ENCODE measurements at places on chromosomes 1 and 21.

DNA sequence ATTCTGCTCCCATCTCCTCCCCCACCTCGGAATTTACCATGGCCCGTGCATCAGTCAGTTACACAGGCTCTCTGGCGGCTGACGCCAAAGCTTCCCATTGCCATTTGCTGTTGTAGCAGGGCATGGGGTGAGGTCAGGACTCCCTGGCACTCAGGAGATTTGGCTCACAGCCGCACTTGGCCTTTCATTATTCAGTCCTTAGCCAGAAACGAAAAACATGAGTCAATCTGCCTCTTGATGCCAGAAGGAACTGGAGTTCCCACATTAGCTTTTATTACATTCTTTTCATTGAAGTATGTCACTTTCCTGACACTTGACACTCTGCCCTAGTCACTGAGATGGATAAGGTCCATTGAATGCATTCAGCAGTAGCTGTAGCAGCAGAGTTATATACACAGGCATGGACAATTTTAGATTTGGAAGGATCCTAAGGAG is 260.6 kb downstream of the CACNA1E start:
- DNase-seq = no peak
- H3K27ac ChIP-seq = no peak overlapping the region
- no peak overlapping the region for H3K4me3 ChIP-seq

DNA sequence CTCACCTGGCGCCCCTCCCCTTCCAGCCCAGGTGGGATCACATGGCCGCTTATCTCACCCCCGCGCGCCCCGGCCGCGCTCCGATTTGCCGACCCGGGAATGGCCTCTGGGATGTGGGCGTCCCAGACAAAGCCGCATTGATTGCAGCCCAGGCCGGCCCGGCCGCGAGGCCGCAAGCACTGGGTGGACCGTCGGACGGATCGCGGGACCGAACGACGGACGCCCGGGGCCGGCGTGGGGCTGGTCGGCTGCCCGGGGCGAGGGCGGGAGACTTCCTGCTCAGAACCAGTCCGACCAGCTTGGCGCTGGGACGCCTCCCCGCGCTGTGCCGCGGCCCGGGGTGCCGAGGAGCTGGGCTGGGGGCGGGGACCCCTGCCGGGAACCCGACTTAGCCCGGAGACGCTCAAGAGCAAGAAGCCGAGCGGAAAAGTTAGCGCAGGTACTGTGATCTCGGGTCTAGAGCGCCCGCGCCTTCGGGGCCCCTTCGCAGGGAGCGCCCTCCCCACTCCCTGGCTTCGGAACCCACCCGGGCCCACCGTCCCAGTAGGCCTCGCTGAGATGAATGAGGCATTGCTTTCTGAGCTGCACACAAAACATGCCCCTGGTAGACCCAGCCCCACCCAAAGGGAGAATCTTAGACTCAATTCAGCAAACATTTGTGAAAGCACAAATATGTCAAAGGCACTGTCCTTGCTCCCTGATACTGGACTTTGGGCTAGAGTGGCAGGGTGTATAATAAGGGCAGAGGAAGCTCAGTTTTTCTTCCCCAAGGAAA is 415 bp upstream of the LAD1 start:
- H3K4me1 ChIP-seq = no peaks in the 10 kb centered on the region
- H3K27me3 ChIP-seq = peaks cover 62% of the 10 kb centered on the region
- peak; percentile 34 for DNase-seq
- no peaks in the 10 kb centered on the region for H3K36me3 ChIP-seq
- no peak overlapping the region for H3K27ac ChIP-seq

GRCh38 chr1:25959611-25960010 is 38.3 kb downstream of the PAFAH2 start:
- H3K4me3 ChIP-seq = no peak overlapping the region

- H3K27ac ChIP-seq = no peak overlapping the region
- H3K36me3 ChIP-seq = no peaks in the 10 kb centered on the region
- no peak overlapping the region for H3K4me3 ChIP-seq
- H3K4me1 ChIP-seq = no peaks in the 10 kb centered on the region
- DNase-seq = no peak
Observed at GRCh38 chr1:81226603-81226928, 574.2 kb upstream of the ADGRL2 start.

DNA sequence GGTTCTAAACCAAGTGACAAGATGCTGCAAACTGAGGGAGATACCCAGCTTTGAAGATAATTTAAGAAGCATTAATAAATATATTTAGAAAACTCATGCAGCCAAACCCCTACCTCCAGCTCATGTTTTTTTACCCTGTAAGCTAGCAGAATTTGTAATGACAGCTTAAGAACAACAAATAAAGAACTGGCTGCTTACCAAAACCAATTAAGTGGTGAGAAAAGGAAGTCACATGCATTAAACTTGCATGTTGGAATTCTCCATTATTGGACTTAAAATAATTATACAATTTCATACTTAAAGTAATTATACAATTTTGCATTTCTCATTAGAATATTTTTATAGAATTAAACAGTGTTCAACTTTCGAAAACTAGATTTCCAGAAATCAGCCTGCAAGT is 75.6 kb upstream of the CNIH3 start:
- H3K27me3 ChIP-seq = no peaks in the 10 kb centered on the region
- H3K27ac ChIP-seq = no peak overlapping the region
- no peak for DNase-seq
- H3K4me3 ChIP-seq = no peak overlapping the region

GRCh38 chr1:96039910-96040309 is 681.7 kb upstream of the PTBP2 start:
- no peak overlapping the region for H3K27ac ChIP-seq
- DNase-seq = no peak
- H3K36me3 ChIP-seq = no peaks in the 10 kb centered on the region
- no peaks in the 10 kb centered on the region for H3K27me3 ChIP-seq

GRCh38 chr1:214312530-214313051 is 31.6 kb downstream of the SMYD2 start:
- H3K4me3 ChIP-seq = no peak overlapping the region
- no peak for DNase-seq
- no peaks in the 10 kb centered on the region for H3K27me3 ChIP-seq
- H3K36me3 ChIP-seq = no peaks in the 10 kb centered on the region
- H3K4me1 ChIP-seq = peaks cover 11% of the 10 kb centered on the region

DNA sequence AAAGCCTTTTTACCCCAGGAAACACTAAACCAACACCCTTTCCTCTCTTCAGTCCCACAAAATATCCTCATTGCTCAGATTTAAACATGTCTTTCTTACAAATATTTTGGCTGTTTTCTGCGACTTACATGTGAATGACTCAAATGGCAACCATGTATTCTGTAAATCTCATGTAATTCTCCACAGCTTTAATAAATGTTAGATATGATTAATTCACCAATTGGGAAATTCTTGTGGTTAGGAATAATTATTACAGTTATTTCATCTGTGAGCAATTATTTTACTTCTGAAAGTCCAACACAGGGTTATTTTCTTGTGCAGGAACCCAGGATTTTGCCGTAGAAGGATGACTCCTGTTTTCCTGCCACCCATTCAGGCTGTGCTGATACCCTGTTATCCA is 431.5 kb downstream of the LMO4 start:
- no peaks in the 10 kb centered on the region for H3K27me3 ChIP-seq
- H3K4me1 ChIP-seq = peaks cover 23% of the 10 kb centered on the region
- no peaks in the 10 kb centered on the region for H3K36me3 ChIP-seq
- no peak overlapping the region for H3K4me3 ChIP-seq
- no peak overlapping the region for H3K27ac ChIP-seq

- H3K27ac ChIP-seq = no peak overlapping the region
- H3K27me3 ChIP-seq = no peaks in the 10 kb centered on the region
- H3K4me1 ChIP-seq = peaks cover 23% of the 10 kb centered on the region
- no peaks in the 10 kb centered on the region for H3K36me3 ChIP-seq
- no peak for DNase-seq
- H3K4me3 ChIP-seq = no peak overlapping the region
Observed at GRCh38 chr1:161111527-161111926, 6.3 kb downstream of the PFDN2 start.

DNA sequence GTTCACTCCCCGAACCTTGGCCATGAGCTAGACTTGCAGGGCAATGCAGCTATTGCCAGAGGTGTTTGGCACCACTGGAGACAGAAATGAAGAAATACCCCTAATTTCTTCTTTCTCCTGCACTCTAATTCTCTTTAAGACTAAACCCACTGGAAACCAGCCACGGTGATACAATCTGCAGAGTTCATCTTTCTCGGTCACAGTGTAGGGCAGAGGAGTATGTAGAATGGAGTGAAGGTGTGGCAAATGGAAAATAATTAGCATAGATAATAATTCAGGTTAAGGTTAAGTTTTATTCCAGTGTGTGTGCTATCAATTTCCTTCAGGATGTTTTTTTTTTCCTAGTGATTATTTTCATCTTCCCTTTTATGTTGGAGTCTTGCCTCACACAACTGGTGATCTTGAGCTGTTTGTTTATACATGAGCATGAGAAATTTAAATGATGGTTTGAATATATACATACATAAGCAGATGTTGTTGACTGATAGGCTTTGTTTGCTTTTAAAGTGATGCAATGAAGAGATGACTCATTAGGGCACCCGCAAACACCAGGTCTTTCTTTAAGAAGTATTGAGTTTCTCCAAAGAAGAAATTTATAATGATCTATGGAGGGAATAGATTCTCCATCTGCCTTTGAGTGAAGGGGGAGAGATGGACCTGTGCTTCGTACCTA is 81.9 kb downstream of the SPATA17 start:
- no peaks in the 10 kb centered on the region for H3K27me3 ChIP-seq
- no peak overlapping the region for H3K27ac ChIP-seq
- no peaks in the 10 kb centered on the region for H3K36me3 ChIP-seq
- DNase-seq = no peak
- H3K4me1 ChIP-seq = no peaks in the 10 kb centered on the region

- peaks cover 85% of the 10 kb centered on the region for H3K27me3 ChIP-seq
- no peaks in the 10 kb centered on the region for H3K36me3 ChIP-seq
- no peak for DNase-seq
- no peak overlapping the region for H3K4me3 ChIP-seq
- no peaks in the 10 kb centered on the region for H3K4me1 ChIP-seq
Observed at GRCh38 chr21:33112681-33113080, 42.7 kb downstream of the OLIG1 start.

DNA sequence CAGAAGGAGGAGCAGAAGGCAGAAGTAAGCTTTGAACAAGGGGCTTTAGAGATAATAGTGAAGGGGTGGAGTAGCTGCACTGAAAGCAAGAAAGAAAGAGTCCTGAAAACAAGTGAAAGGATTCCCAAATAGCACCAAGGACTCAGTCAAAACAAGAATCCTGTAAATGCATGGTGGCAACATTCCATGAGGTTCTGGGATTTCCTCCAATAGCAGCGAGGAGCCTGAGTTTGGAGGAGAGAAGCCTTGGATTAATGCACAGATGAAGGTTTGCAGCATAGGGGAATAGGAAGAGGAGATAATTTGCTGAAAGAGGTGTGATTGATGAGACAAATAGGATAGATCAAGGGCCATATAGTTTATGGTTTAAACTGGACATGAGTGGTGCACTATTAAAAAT is 10.9 kb downstream of the KRTAP22-2 start:
- no peaks in the 10 kb centered on the region for H3K27me3 ChIP-seq
- H3K36me3 ChIP-seq = no peaks in the 10 kb centered on the region
- H3K27ac ChIP-seq = no peak overlapping the region

GRCh38 chr1:159913451-159914192 is 11.7 kb downstream of the TAGLN2 start:
- peaks cover 6% of the 10 kb centered on the region for H3K36me3 ChIP-seq
- H3K4me1 ChIP-seq = peaks cover 63% of the 10 kb centered on the region
- H3K27me3 ChIP-seq = no peaks in the 10 kb centered on the region
- H3K27ac ChIP-seq = no peak overlapping the region

GRCh38 chr1:200885623-200886402 is 8.9 kb upstream of the INAVA start:
- H3K27me3 ChIP-seq = peaks cover 27% of the 10 kb centered on the region
- no peaks in the 10 kb centered on the region for H3K36me3 ChIP-seq
- no peak overlapping the region for H3K4me3 ChIP-seq
- no peak for DNase-seq
- H3K27ac ChIP-seq = no peak overlapping the region
- H3K4me1 ChIP-seq = no peaks in the 10 kb centered on the region

DNA sequence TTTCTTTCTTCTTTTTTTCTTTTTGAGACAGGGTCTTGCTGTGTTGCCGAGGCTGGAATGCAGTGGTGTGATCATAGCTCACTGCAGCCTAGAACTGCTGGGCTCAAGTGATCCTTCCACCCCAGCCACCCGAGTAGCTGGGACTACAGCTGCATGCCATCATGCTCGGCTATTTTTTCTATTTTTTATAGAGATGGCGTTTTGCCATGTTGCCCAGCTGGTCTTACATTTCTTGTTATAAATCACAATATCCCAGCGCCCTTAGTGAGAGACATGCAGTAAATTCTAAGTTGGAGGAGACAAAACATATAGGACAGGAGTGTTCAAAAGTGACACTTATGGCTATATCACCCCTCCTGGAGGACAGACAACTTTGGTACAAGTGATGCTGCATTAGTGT is 31.3 kb upstream of the ACTN2 start:
- no peaks in the 10 kb centered on the region for H3K36me3 ChIP-seq
- DNase-seq = no peak
- H3K27me3 ChIP-seq = no peaks in the 10 kb centered on the region
- no peaks in the 10 kb centered on the region for H3K4me1 ChIP-seq
- H3K27ac ChIP-seq = no peak overlapping the region
- H3K4me3 ChIP-seq = no peak overlapping the region

DNA sequence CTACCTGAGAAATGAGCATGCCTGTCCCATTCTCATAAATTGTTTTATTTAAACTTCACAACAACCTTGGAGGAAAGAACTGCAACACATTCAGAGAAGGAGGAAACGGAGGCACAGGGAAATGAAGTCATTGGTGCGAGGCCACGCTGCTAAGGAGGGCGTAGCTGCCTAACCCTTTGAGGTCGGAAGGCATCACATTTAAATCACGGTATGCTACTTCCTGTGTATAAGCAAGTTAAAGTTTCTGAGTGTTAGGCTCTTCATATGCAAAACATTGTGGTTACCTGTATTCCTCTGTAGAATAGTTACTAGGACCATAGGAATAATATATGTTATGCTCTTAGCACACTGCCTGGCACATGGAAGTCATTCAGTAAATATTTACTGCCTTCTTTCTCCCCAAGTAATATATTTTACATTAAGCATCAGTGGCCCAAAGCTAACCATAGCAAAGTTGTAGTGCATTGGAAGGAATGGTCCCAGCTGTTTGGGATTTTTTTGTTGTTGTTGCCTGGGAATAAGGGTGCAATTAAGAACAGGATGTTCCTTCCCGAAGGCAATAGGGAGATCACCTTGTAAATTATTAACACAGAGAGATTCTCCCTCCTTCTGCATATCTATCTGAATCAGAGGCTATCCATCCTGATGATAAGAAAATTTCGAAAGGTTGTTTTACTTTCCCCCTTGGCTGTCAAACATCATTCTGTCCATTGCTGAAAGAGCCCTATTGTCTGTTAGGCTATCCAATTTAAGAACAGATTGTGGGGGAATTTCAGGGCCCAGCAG is 192.2 kb upstream of the C8B start:
- H3K27me3 ChIP-seq = 0 out of 2 replicates have a peak, but pooled peaks cover 6% of the 10 kb centered on the region
- DNase-seq = no peak
- peaks cover 13% of the 10 kb centered on the region for H3K4me1 ChIP-seq
- H3K36me3 ChIP-seq = no peaks in the 10 kb centered on the region
- no peak overlapping the region for H3K27ac ChIP-seq
- no peak overlapping the region for H3K4me3 ChIP-seq

Measured in GM23248 (cell line).